ENCODE measurements at places on chromosomes 7 and 10.

GRCh38 chr10:79144351-79145173, 75.8 kb downstream of the ZMIZ1 start:
- no peak for DNase-seq

DNA sequence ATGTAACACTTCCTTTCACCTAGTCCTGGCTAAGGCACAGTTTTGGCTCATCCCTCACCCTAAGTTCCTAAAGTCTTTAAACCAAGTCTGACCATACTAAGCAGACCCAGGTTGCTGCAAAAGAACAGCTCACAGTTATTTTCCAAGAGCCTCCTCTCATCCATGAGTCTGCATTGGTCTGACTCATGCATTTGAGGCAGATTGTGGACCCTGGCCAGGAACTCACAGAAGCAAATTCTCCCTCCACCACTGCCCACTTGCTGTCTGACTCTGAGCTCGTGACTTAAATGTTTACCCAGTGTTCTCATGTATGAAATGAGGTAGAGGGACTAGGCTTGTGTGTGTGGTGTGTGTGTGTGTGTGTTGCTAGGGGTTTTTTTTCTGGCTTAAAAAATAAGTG, 1272.8 kb downstream of the TYW1 start:
- DNase-seq: no peak

- DNase-seq: no peak
Observed at GRCh38 chr10:30011396-30011795, 48.0 kb downstream of the JCAD start.

- DNase-seq: no peak
Observed at GRCh38 chr7:25887795-25888559, 264.0 kb upstream of the NFE2L3 start.

DNA sequence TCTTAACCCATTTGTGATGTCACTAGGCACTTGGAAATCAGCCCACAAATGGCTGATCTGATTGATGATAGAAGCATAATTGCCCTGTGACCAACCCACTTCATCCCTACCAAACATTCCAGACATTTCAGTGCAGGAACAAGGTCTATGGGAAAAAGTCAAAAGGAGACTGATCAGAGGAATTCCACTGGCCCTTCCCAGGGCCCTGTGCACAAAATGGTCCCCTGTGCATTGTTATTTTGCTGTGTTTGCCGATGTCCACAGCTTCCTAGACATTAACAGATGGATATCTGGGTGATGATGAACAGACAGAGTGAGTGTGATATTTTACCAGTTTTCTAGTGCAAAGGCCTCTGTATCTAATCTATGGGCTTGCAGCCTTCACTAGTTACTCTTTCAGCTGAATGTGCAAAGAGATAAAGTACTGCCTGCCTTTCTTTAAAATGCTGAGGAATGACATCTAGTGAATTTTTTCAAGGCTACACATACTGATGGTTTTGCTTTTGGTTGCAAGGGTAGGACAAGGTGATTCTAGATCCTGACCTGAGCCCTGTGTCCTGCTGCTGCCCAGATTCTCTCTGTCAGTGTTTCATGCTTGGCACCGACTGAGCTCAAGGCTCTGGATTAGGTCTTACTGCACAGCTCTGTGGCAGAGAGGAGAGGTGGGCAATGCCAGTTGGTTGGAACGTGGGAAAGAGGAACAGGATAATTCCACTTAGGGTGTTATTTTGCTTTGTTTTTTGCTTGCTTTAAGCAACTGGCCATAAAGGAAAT, 55.4 kb downstream of the CALD1 start:
- DNase-seq: no peak
